Right renal cortex interstitium (tissue), 3 donors: ENCODE measurements at places on chromosomes 6 and 20.

GRCh38 chr20:44030394-44030793 lies 115.7 kb downstream of the TOX2 start:
- DNase-seq: no peak

DNA sequence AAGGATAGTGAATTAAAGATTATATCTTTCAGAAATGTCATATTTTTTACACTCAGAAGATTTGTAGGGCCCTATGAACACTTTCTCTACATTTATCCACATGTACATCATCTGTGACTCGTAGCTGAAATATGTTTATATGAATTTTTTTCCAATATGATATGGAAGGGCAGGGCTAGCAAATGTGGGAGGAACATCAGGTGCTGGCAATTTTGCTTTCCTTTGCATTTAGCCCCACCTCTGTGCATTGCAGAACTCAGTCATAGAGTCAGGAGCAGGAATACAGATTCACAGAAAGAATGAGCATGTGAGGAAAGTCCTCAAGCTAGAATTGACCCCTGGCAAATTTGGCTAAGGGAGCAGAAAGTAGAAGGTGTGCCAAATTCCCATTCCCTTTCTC lies 129.9 kb downstream of the CRYBG1 start:
- no peak for DNase-seq

DNA sequence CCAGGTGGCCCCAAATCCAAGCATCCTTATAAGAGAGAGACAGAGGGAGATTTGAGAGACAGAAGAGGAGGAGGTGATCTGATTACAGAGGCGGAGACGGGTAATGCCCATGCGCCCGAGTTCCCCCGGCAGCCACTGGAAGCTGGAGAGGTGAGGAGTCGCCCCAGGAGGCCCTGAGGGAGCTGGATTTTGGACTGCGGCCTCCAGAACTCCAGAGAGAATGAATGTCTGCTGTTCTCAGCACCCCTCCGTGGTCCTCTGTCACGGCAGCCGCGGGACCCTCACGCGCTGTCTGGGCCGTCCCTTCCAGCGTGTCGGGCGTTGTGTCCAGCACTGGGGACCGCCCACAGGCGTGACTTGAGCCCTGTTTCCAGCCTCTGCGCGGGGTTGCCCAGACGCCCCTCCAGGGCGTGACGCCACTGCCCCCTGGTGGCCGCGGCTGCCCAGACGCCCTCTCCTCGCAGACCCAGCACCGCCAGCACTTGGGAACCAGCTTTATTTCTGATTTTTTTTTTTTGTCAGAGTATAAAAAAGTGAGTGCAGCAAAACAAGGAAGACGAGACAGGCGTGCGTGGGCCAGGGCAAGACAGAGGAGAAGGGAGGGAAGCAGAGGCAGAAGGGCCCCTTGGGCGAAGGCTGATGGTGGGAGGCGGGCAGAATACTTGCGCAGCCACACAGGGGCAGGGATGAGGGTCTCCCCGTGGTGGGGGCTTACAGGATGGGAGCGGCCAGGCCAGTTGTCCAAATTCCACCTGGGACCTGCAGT lies 4.1 kb upstream of the ZNF512B start:
- no peak for DNase-seq

GRCh38 chr6:170473301-170473717 lies 79.8 kb downstream of the PSMB1 start:
- DNase-seq: no peak

DNA sequence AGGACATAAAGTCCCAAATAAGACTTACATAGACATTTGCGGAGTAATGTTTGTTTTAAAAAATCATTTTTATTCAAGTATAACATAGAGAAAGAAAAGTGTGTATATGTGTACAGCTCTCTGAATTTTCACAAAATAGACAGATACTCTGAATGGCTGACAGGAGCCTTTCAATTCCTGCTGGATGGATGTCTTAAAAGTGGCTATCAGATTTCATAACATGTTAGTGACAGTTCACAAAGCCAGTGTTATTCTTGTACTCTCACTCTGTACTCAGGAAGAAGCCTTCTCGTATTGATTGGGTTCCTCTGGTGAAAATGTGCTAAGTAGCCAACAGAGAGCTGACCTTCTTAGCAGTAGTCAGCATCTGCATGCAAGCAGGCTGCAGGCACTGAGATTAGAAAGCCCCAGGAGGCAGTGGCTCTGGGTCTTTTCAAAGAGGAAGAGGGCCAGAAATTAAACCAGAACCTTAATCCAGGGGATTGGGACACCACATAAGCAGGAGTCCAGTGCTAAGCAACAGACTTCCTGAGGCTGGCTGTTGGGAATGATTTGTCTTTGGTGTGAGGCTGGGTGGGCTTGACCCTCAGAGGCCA lies 19.7 kb downstream of the SLC17A4 start:
- no peak for DNase-seq

- no peak for DNase-seq
Observed at GRCh38 chr6:150290429-150290828, 78.4 kb upstream of the IYD start.

- DNase-seq: no peak
Observed at GRCh38 chr6:18088419-18089296, 33.8 kb downstream of the NHLRC1 start.

DNA sequence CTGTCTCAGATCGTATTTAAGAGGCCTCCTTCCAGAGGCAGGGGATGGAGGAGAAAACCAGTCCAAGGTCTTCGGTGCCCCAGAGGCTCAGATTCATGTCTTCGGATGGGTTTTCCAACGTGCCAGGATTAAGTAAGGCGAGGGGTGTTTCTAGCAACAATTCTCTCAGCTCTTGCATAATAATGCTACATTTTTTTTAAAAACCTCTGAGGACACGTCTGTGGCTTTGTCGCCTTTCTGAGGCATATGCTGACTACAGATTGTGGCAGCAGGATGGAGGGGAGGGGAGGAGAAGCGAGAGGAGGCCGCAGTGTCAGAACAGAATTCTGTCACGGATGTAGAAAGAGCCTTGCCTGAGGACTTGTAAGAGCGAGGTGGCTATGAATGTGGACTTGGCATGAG lies 17.7 kb upstream of the CCDC167 start:
- DNase-seq: no peak

DNA sequence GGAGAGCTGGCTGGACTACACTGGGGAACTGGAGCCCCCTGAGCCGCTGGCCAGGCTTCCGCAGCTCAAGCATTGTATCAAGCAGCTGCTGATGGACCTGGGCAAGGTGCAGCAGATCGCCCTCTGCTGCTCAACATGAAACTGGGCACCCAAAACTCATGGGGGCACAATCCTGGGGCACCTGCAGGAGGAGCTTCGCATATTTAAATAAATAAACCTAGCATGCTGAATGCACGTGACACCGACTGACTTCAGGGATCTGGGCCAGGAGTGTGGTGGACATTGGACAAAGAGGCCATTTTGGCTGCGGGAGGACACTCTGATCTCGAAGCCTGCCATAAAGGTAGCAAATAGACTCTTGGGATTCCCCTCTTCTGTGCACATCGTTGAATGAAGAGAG lies 6.8 kb downstream of the SCAND1 start:
- no peak for DNase-seq

GRCh38 chr6:114987281-114987680 lies 644.5 kb upstream of the HS3ST5 start:
- no peak for DNase-seq

- DNase-seq: no peak
Observed at GRCh38 chr6:91877994-91878393, 1291.1 kb upstream of the MAP3K7 start.

GRCh38 chr20:41044409-41045062 lies 15.9 kb downstream of the TOP1 start:
- no peak for DNase-seq

DNA sequence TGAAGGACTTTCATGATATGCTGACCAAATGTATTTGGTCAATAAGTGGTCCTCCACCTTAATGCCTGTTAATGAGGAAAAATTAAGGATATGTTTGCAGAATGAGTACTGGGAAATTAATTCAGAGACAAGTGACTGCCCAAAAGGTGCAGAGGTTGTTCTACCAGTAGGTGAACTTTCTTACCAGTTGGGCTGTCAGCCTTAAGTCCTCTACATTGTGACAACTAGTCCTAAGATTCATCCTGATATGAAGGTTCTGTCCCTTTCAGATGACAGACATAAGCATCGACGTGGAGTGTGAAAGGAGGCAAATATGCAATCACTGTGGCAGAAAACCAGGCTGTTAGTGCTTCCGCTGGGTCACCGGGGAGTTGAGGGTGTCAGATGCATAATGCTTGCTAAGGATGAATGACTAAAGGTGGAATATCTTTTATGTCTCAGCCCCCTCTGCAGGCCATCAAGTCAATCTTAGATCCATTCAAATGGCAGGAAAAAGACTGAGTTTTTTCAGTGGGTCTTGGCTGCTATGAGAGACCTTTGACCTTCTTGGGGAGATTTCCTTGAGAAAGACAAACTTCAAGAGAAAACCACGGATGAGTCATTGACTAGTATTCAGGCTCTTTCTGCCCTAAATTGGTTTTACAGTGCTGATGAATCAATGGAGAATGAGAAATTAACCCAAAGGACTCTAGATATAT lies 226.0 kb downstream of the TPBG start:
- no peak for DNase-seq

DNA sequence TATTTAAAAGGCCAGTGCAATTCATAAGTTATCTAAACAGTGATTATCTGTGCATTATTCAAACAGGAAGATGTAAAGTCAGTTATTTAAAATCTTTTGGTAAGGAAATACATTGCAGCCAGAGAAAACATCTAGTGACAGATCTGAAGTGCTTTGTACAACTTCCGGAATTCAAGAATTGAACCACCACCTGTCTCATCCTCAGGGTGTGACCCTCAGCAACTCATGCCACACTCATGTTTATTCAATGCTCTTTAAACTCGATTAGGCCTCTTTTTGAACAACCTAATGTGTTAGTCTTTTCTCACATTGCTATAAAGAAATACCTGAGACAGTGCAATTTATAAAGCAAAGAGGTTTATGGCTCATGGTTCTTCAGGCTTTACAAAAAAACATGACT lies 62.6 kb upstream of the GGTLC1 start:
- no peak for DNase-seq

DNA sequence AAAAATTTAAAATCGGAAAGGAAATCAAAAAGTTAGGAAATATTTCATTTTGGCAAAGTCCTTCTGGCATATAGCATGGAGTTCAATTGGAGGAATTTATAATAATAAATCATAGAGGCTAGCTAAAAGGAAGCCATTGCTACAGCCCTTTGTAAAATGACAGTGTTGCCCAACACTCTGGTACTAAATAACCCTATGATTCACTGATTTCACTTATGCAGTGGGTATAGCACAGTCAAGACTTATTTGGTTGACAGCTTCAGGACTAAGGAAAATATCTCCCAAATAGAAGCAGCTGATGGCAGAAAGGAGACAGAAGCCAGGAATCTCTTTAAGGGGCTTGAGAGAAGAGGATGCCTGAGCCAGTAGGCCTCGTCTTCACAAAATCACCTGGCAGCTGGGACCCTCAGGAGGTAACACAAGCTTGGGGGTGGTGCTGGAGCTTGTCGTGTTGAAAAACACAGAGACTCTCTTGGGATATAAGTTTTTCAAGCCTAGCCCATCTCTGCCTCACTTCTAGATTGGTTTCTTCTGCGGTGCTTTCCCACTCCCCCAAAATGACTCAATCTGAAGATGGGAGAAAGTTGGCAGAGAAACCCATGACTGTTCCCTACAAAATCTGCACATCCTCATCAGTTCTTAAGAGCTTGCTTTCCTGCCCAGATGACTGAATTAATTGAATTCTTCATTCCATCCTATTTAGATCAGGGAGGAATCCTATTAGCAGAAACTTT lies 38.4 kb upstream of the EYA4 start:
- DNase-seq: no peak

- no peak for DNase-seq
Observed at GRCh38 chr6:79544299-79544927, 7.2 kb upstream of the LCA5 start.

- no peak for DNase-seq
Observed at GRCh38 chr20:51496964-51497363, 45.6 kb downstream of the NFATC2 start.

DNA sequence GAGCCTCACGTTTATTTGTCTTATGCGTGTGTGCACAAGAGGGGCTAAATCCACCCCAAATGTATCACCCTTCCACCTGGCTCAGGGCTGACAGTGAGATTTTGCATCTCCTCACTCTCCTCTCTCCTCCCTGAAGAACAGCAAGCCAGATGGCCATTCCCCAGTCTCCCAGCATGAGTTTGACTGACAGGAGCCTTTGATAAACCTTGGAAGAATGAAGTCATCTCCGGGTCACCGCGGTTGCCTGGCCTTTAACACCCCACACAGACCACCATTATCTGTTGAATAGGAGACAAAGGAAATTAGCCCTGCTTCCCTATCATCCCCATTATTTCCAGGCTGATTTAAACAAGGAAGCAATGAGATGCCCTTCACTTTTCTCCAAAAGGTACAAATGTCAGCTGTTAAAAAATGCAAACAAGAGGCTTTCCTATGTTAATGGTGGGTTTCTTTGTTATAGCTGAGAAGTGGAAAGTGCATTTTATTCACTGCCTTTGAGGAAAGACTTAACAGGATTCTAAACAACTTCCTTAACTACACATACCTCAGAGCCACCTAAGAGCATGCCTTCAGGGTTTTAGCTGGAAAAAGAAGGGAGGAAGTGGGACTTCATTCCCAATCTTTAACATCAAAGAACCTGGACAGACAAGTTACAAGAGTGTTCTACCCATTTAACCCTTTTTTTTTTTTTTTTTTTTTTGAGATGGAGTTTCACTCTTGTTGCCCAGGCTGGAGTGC lies 524.8 kb upstream of the ID4 start:
- DNase-seq: no peak

- no peak for DNase-seq
Observed at GRCh38 chr6:43509984-43510826, at the start of gene LRRC73. TSS of gene LRRC73 (minus strand) at chr6:43510346. CDS start at chr6:43509785, 561 bp downstream.

- no peak for DNase-seq
Observed at GRCh38 chr20:33412484-33412838, 11.1 kb upstream of the CDK5RAP1 start.

DNA sequence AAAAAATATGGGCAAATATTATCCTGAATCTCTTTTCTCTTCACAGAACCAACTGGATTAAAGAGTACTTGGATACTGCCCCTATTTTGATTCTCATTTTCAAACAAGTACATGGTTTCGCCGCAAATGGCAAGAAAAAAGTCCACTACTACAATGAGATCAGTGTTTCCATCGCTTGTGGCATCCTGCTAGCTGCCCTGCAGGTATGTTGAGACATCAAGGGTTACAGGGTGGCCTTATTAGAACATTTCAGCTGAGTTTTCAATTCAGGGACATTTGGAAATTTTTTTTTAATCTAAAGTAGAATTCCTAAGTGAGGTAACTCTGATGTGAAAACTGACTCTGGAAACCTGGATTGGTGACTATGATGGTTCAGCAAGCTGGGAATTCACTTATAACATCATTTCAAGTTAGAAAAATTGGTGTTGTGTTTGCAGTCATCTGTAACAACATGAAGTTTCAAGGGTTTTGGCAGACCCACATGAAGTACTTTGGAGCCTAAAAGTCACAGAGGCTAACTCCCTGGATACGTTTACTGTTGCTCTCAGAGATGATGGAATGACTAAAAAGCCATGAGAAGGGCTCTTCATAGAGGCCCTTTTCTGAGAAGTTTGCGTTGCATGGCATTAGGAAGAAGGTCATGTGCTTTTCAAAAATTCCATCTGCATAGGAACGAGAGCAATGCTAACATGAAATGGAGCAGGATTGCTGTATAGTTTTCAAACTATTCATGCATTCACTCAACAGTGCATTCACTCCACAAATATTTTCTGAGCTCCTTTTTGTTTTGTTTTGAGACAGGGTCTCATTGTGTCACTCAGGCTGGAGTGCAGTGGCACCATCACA lies 25.5 kb downstream of the IYD start:
- no peak for DNase-seq

- no peak for DNase-seq
Observed at GRCh38 chr20:1474817-1475603, 8.4 kb upstream of the NSFL1C start.

GRCh38 chr6:133891149-133891926 lies 2.4 kb downstream of the TCF21 start:
- no peak for DNase-seq
